ENCODE measurements at places on chromosomes 7 and 10.

GRCh38 chr7:33418251-33418701 is 288.9 kb downstream of the BBS9 start:
- DNase-seq = no peak

- no peak for DNase-seq
Observed at GRCh38 chr7:95421847-95422444, 12.9 kb downstream of the PON2 start.

GRCh38 chr7:25944777-25945515 is 207.1 kb upstream of the NFE2L3 start:
- no peak for DNase-seq

- DNase-seq = no peak
Observed at GRCh38 chr10:61683319-61683718, 20.6 kb downstream of the CABCOCO1 start.

DNA sequence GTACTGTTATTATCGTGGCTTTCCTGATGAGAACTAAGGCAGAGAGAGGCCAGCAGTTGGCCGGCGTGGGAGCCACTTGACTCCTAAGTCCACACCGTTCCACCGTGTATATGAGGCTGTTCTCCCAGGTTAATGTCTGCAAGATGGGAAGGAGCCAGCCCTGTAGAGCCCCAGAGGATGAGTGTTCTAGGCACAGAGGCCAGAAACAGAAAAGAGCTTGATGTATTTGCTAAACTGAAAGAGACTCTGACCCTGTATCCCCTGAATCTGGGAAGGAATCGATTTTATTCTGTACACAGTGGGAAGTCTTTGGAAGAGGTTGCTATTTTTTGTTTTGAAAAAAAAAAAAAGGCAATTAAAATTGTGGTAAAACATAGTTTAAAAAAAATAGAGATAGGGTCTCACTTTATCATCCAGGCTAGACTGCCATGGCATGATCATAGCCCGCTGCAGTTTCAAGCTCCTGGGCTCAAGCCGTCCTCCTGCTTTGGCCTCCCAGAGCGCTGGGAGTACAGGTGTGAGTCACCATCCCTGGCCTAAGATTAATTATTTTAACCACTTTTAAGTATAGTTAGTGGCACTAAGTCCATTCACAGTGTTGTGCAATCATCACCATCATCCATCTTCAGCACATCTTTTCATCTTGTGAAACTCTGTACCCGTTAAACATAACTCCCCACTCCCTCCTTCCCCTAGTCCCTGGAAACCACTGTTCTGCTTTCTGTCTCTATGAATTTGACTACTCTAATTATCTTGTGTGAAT is 348.8 kb downstream of the SDK1 start:
- DNase-seq = no peak

- peak; percentile 16 for DNase-seq
Observed at GRCh38 chr7:87506246-87507180, 31.0 kb upstream of the ABCB4 start.

GRCh38 chr10:6141296-6142151 is 52.7 kb downstream of the RBM17 start:
- peak; percentile 74 for DNase-seq

- no peak for DNase-seq
Observed at GRCh38 chr10:79112881-79113431, 44.2 kb downstream of the ZMIZ1 start.

DNA sequence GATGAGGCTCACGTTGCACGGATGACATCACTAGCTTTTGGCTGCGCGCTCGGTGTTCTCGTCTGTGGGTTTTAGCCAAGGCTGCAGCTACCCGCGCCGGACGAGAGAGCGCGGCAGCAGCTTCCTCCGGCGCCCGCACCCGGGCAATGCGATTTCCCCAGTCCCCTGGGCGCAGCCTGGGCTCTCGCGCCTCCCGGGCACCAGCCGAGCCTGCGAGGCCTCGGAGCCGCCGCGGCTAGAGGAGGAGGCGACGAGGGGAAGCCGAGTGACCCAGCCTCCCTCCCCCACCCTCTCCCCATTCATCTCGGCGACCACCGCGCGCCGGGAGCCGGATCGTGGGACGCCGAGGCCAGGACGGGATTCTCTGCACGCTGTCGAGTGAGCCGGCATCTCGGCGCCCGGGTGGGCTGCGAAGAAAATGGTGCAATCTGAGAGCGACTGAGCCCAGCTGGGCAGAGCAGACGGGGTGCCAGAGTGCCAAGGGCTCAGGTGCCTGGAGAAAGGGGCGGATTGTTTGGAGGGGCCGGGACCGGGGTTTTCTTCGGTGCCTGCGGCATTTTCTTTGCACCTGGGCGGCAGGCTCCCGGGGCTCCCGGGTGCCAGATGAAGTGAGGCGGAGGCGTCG is 1.2 kb upstream of the TMEM178B start:
- DNase-seq = no peak

DNA sequence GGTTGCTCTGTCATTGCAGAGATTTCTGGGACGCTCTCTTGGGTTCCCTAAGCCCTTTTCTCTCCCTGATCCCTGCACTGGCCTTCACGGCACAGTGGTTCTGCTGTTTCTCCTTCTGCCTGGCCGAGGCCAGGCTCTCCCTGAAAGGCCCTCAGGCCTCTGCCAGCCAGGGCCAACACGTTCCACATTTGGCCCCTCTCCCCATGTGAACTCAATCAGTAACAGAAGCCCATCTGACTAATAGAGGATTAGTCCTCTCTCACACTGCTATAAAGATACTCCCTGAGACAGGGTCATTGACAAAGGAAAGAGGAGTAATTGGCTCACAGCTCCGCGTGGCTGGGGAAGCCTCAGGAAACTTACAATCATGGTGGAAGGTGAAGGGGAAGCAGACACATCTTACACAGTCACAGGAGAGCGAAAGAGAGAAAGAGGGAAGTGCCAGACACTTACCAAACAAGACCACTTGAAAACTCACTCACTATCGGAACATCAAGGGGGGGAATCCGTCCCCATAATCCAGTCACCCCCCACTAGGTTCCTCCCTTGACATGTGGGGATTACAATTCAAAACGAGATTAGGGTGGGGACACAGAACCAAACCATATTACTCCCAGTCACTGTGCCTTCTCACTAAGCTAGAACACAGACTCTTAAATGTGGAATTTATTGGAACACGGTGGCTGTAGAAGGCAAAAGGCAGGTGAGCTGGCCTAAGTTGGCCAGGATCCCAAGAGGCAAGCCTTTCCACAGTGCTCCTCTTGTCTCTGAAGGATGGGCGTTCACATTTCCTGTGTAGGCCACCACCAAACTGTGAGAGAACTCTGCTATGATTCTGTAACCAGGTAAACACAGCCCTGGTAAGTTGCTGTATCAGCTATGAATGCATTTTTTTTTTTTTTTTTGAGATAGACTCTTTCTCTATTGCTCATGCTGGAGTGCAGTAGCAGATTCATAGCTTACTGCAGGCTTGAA is 8.8 kb downstream of the FZD8 start:
- DNase-seq = no peak

DNA sequence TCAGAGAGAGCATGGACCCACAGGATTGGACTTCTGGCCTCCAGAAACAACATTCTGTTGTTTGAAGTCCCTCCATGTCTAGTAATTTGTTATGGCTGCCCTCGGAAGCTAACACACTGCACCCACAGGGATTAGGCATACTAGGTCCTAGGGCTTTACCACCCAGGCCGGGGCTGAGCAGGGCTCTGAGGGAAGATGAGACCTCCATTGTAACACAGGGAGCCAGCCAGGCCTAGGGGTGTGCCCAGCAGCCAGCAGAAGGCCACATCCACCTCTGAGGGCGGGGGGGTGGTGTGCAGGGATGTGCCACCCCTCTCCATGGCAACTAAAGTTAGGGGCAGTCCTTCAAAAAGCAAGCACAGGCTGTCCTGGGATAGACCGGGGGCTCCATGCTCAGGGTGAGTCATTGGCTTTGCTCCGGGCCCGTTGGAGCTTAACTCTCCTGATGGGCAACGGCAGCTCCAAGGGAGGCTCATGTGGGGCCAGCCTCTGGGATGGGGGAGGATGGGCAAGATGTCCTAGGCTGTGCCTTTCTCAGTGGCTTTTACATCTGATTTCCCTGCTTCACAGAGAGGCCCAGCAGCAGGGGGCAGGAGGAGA is 96.6 kb upstream of the GPR26 start:
- no peak for DNase-seq
